NCI-H1694 treated with DMSO at 0.1 percent for 48 hours (cell line): ENCODE measurements at places on chromosomes 13 and 19.

DNA sequence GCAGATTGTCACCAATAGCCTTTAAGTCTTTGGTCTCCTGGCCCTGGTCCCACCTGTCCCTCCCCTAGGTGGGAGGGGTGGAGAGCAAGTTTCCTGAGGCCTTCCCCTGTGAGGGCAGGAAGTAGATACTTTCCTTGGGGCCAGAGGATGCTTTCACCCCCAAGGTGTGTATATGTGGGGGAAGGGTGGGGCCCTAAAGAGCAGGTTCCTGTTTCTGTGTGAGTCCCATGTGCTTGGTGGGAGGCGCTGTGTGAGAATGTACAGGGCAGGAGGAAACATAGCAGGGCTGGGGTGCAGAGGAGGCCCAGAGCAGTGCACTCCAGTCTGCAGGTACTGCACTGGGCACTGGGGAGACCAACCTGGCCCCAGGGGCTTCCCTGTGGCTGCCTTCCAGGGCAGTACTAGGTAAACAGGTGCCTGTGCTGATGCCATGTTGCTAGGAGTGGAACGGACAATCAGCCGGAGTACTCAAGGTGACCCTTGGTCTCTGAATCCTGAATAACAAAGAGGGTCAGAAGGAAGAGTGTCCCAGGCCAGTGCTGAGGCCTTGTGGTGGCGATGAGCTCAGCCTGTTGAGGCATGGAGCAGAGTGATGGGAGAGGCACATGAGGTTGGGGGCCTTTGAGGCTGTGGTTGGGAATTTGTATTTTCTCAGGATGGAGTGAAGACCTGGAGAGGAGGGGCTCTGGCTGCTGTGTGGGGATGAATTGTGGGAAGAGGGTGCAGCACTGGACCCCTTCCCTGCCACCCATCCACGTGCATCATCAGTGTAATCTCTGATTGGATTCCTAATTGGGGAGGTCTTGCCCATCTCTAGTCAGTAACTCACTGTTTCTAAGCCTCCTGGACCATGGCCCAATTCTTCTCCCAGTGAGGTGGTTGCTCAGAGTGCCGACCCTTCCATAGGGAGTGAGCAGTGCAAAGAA lies 5.1 kb downstream of the EGLN2 start:
- DNase-seq: no peak

DNA sequence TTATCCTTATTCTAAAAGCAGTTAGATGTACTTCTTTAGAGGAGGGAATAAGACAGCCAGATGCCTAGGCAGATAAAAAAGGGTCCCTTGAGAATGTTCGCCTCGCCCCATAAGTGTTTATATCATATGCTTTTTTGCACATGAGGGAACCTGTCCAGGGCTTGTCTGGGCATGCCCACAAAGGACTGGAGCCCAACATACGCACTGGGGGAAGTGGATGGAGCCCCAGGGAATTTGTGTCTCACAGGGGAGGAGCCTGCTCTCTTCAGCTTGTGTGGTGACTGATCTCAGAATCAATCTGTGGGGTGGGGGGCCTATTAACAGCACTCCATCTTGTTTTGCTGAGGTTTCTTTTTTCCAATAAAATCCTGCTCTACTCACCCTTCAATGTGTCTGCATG lies 22.6 kb downstream of the MED4 start:
- DNase-seq: peak; percentile 23

GRCh38 chr19:37551129-37551993 lies 43.2 kb downstream of the ZNF571 start:
- DNase-seq: no peak

GRCh38 chr13:62760724-62761123 lies 1345.1 kb upstream of the PCDH20 start:
- DNase-seq: no peak

DNA sequence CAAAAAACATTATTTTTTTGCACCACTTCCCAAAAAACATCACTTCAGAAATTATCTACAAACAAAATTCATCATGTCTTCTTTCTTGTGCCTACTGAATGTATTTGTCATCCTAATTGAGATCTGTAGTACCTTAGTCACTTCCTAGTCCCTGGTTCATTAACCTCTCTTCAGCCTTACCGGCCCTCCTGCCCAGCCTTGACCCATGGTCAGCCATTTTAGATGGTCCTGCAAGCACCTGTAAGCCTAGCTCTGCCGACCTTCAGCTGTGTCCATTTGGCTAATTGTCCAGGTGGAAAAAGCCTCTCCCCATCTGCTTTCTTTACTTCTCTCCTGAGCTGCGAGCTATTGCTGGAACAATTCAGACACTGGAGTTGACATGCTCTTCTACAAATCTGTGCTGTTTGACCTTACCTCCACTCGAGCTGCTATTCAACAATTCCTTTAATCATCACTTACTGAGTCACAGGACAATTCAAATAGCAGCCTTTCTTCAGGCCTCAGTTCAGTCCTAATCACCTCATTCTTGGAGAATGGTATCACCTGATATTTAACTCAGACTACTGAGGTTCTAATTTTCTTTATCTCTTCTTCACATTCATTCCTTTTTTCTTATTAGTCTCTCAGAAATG lies 882.5 kb downstream of the PCDH9 start:
- DNase-seq: no peak

GRCh38 chr13:102530751-102531150 lies 66.0 kb upstream of the TPP2 start:
- no peak for DNase-seq

DNA sequence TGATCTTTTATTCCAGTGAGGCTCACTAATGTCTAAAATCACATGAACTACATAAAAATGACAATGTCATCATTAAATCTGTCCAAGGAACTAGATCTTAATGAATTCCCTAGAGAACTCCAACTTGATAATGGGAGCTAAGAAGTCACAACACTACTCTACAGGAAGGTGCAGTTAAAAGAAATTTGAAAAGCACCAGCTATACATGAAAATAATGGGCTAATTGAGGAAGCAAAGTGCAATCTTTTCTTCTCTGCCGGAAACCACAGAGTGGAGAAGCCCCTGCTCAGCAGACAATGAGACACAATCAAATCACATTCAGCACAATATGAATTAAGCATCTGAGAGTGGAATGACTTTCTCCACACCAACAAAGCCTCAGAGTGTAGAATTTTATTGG lies 261.7 kb downstream of the LHFPL6 start:
- no peak for DNase-seq

- DNase-seq: peak; percentile 93
Measured at GRCh38 chr19:38352611-38353010, 17.0 kb downstream of the CATSPERG start.

- no peak for DNase-seq
Measured at GRCh38 chr13:39484506-39485313, 118.3 kb downstream of the LHFPL6 start.
